ENCODE measurements at places on chromosomes 1 and 21. TPM values are rescaled to one million over a fixed set of nuclear protein-coding genes. Genes with fewer than 3 reads are reported as not detected.
A peak's percentile ranks its signal among the peaks of the same experiment; 100 is the strongest.

Gene CRB1
- 0.17 TPM for total RNA-seq

Gene CRYBG2
- 30.3 TPM for total RNA-seq

Gene S100A9
- 34.9 TPM for total RNA-seq

- no peak for DNase-seq
- H3K36me3 ChIP-seq: no peaks in the 10 kb centered on the region
Measured at GRCh38 chr1:82491301-82492048, 690.7 kb downstream of the ADGRL2 start.

- no peaks in the 10 kb centered on the region for H3K36me3 ChIP-seq
- no peaks in the 10 kb centered on the region for H3K27me3 ChIP-seq
Measured at GRCh38 chr1:244598611-244599010, 54.3 kb upstream of the DESI2 start.

- no peaks in the 10 kb centered on the region for H3K4me1 ChIP-seq
- no peaks in the 10 kb centered on the region for H3K36me3 ChIP-seq
- no peak overlapping the region for H3K27ac ChIP-seq
- no peak overlapping the region for H3K4me3 ChIP-seq
- DNase-seq: peak; percentile 19
Measured at GRCh38 chr1:101509370-101509769, 272.6 kb downstream of the S1PR1 start.

GRCh38 chr1:203173011-203173555 is 2.5 kb downstream of the MYBPH start:
- no peak for DNase-seq
- no peaks in the 10 kb centered on the region for H3K36me3 ChIP-seq
- no peaks in the 10 kb centered on the region for H3K27me3 ChIP-seq
- no peak overlapping the region for H3K27ac ChIP-seq
- no peaks in the 10 kb centered on the region for H3K4me1 ChIP-seq

DNA sequence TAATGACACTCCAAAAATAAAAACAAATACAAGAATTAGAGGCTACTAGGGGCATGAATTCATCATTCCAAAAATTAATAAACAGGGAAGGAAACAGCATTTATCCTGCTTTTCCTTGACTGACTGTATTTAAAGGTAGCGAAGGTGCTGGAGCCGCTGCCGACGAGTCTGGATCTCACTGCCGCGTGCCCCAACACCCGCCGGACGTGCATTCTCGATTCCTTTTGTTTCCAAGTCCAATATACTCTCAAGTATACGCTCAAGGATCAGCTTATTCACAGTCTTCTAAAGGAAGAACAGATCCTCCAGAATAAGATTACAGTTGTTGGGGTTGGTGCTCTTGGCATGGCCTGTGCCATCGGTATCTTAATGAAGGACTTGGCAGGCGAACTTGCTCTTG is 88.2 kb upstream of the GNG4 start:
- H3K36me3 ChIP-seq: no peaks in the 10 kb centered on the region
- no peak overlapping the region for H3K4me3 ChIP-seq
- no peaks in the 10 kb centered on the region for H3K4me1 ChIP-seq
- H3K27me3 ChIP-seq: no peaks in the 10 kb centered on the region
- no peak for DNase-seq
- H3K27ac ChIP-seq: no peak overlapping the region

- H3K36me3 ChIP-seq: no peaks in the 10 kb centered on the region
- H3K4me1 ChIP-seq: peaks cover 3% of the 10 kb centered on the region
- no peak overlapping the region for H3K4me3 ChIP-seq
- DNase-seq: no peak
- no peaks in the 10 kb centered on the region for H3K27me3 ChIP-seq
Measured at GRCh38 chr1:206693592-206693991, 8.9 kb downstream of the MAPKAPK2 start.

- H3K4me3 ChIP-seq: no peak overlapping the region
- no peak for DNase-seq
- H3K4me1 ChIP-seq: no peaks in the 10 kb centered on the region
- no peak overlapping the region for H3K27ac ChIP-seq
Measured at GRCh38 chr1:55741516-55741915, 526.4 kb upstream of the USP24 start.

DNA sequence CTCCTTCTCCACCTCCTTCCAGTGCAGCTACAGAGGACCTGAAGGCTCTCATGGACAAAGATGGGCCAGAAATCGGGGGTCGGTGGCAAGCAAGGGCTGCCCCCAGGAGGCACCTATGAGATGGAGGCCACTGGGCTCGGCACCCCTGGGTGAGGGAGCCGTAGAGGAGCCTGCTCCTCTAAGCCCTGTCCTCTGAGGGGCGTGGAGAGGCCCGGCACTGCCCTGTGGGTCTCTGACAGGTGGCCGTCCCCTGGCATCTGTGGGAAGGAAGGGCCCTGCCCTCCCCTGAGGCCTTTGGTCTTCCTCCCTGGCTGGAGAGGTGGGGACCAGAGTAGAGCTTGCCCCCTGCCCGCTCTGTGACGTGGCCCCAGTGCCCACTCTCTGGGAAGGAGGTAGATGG is 30.9 kb downstream of the PRDM16 start:
- DNase-seq: no peak
- H3K27me3 ChIP-seq: no peaks in the 10 kb centered on the region
- H3K4me3 ChIP-seq: no peak overlapping the region
- no peaks in the 10 kb centered on the region for H3K4me1 ChIP-seq
- H3K27ac ChIP-seq: no peak overlapping the region

DNA sequence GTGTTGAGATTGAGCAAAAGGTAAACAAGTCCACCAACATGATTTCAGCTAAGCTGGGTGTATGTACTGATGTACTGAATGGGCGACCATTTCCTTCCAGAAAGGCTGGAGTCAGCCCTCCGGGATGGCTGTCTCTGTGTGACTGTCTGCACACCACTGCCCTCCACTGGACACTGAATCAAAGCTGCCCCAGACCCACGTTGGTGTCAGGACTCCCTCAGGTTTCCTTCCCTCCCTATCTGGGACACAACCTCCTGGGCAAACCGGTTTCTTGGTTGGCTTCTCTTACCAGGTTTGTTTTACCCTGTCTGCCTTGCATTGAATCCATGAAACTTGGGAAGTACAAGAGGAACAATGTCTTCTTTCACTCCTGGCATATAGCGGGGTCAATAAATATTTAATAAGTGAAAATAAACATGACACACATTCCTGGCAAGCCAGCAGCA is 5.3 kb upstream of the SRP9 start:
- no peak overlapping the region for H3K27ac ChIP-seq
- DNase-seq: peak; percentile 92
- H3K4me1 ChIP-seq: no peaks in the 10 kb centered on the region
- no peaks in the 10 kb centered on the region for H3K36me3 ChIP-seq
- no peaks in the 10 kb centered on the region for H3K27me3 ChIP-seq
- no peak overlapping the region for H3K4me3 ChIP-seq

- H3K4me3 ChIP-seq: no peak overlapping the region
- H3K4me1 ChIP-seq: no peaks in the 10 kb centered on the region
- H3K27ac ChIP-seq: no peak overlapping the region
- H3K27me3 ChIP-seq: no peaks in the 10 kb centered on the region
- H3K36me3 ChIP-seq: no peaks in the 10 kb centered on the region
Measured at GRCh38 chr21:28427394-28428022, 565.2 kb downstream of the LTN1 start.

Measured in colonic mucosa (tissue), 4 donors.